ENCODE measurements at places on chromosomes 2 and 18.

- DNase-seq, result no peak
Measured at GRCh38 chr2:88601286-88601685, 26.0 kb downstream of the EIF2AK3 start.

DNA sequence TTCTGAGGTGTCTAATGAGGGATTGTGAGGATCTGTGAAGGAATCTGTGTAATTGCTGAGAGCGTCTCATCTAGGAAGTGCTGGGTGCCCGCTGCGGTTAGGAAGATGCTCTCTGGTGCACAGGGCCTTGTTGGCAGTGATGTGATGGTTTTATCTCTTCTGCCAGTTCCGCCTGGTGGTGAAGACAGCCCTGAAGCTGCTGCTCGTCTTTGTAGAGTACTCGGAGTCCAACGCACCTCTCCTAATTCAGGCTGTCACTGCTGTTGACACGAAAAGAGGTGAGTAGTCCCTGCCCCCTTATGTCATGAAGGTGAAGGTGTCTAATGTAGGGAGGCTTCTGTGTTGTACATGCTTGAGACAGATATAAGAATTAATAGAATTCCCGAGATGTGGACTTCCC lies 234.2 kb downstream of the TPGS2 start:
- DNase-seq, result no peak

DNA sequence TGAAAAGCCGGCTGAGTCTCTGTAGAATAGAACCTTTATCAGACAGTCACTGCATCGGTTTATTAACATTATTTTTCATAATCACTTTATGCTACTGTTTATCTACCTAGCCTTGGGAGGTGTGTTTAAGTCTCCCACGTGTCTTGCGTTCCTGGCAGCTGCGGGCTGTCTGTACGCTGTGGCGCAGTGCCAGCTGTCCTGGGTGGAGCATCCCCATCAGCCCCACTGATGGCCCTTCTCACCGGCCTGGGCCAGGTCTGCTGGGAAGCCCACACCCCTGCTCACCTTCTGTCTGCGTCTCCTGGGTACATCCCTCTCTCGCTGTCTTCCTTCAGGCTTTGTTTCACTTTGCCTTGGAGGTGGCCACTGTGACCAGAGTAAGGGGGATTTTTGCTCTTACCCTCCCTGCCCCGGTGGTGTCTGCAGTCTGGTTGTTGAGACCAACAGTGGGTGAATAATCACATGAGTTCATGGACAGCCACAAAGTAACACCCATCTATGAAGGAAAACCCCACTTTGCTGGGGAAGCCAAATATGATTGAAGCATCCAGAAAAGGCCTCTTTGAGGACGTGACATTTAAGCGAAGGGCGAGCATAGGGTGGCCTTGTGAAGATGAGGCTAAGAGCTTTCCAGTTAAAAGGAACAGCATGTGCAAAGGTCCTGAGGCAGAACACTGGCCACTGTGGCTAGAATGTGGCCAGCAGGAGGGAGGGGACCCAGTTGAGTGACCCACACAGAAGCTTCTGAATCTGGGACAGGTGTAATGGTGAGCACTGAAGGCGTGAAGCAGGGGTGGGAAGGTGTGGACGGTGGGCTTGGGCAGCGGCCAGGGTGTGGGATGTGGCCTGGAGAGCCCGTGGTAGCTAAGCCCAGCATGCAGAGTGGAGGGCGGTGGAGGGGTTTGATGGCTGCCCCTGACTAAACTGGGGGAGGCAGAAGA lies 41.7 kb downstream of the RAMP1 start:
- no peak for DNase-seq

GRCh38 chr2:182740701-182741100 lies 24.6 kb downstream of the DNAJC10 start:
- DNase-seq, result no peak

- no peak for DNase-seq
Measured at GRCh38 chr2:112001136-112001715, 53.8 kb upstream of the TMEM87B start.

DNA sequence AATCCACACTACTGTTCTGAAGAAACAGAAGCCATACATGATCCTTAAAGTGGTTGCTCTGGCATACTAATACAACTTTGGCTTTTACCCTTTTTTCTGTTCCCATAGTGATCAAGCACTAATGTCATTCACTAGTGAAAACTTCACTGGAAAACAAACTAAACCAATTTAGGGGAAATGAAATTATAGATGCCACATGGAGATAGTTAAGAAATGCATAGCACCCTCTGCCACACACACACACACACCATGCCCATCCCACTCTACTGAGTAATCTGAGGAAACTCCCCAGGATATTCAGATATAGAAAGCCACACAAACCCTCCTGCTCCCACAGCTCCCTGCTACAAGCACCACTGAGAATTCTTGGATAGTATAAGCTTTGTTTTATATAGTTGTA lies 39.1 kb downstream of the SLC3A1 start:
- DNase-seq, result no peak
